Myocyte (in vitro differentiated cells): ENCODE measurements at places on chromosomes 6 and 20. TPM values are rescaled to one million over a fixed set of nuclear protein-coding genes. Genes with fewer than 3 reads are reported as not detected.
A peak's percentile ranks its signal among the peaks of the same experiment; 100 is the strongest.

RIPOR3 gene
- 0.16 and 0.47 TPM in 2 replicates for total RNA-seq

KIFC1 gene
- 0.35 and 0.52 TPM in 2 replicates for total RNA-seq

HLA-E gene
- total RNA-seq, result 87.4 and 91.7 TPM in 2 replicates

EYA2 gene
- total RNA-seq, result 0.42 TPM in 1 of 2 replicates, not detected in the other

LMBRD1 gene
- 37.3 and 43.8 TPM in 2 replicates for total RNA-seq

VGLL2 gene
- total RNA-seq, result 5.7 and 24.4 TPM in 2 replicates

HTR1B gene
- total RNA-seq, result 0.48 and 0.73 TPM in 2 replicates

RNF5 gene
- 70.9 and 78.1 TPM in 2 replicates for total RNA-seq

TFAP2B gene
- total RNA-seq, result not detected in 2 replicates

EPB41L1 gene
- total RNA-seq, result 8.3 and 8.8 TPM in 2 replicates

DNA sequence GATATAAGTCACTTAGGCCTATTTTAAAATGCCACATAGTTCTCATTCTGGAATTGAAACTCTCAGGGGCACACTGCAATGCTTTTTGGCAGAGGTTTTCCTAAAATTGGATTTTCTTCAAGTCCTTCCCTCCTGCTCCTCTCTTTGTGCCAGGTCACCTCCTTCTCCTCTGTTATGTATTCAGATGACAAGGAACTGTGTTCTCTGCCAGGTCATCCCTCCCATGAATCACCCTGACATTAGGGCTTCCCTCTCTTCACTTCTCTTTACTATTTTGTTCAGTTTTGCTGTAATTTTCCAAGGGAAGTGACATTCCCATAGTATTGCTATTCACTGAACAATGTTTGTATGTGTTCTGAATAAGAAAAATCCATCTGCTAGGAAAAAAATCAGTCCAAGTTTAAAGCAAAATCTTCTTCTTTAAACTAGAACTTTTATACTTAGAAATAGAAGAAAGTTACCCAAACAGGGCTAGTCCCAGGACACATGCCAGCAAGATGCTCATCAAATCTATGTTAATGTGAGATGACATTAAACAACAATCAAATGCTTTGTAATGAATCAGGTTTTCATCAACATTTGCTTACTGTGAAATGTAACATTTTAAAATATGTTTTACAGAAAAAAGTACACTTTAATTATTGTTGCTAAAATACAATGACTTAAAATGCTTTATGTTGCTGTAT lies 461.1 kb downstream of the MMUT start:
- DNase-seq, result peak; percentile 7

GRCh38 chr6:90545448-90545847 lies 41.4 kb downstream of the MAP3K7 start:
- peak; percentile 23 for DNase-seq

- no peak for DNase-seq
Measured at GRCh38 chr6:138979813-138980668, 8.0 kb downstream of the REPS1 start.

GRCh38 chr6:105995391-105995865 lies 90.7 kb upstream of the PRDM1 start:
- no peak for DNase-seq

- no peak for DNase-seq
Measured at GRCh38 chr20:25690427-25690826, 6.2 kb downstream of the ZNF337 start.

GRCh38 chr6:55437141-55437540 lies 109.9 kb downstream of the GFRAL start:
- no peak for DNase-seq

DNA sequence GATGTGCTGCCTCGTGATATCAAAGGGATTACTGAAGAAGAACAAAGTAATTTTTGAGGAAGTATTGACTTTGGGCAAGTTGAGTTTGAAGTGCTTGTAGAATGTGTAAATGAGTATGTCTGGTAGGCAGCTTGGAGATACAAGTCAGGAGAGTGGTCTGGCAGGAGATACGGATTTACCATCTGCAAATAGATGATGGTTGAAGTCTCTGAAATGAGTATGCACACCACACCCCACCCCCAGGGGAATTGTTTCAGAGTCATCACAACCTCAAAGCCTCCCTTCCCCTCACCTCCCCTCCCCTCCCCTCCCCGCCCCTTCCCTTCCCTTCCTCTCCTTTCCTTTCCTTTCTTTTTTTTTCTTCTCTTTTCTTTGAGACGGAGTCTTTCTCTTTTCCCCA lies 16.4 kb upstream of the MCUR1 start:
- DNase-seq, result no peak
